Right cardiac atrium (tissue), 5 donors: ENCODE measurements at places on chromosomes 1 and 21. TPM values are rescaled to one million over a fixed set of nuclear protein-coding genes. Genes with fewer than 3 reads are reported as not detected.

Gene LCA5L
- total RNA-seq: 1.3 TPM

Gene GPR25
- not detected for total RNA-seq

Gene OR14C36
- total RNA-seq: not detected

Gene MMP23B
- 22.4 TPM for total RNA-seq

Gene PADI3
- not detected for total RNA-seq

Gene SLC25A34
- total RNA-seq: 4.4 TPM

Gene F3
- 21.1 TPM for total RNA-seq

Gene PGLYRP3
- total RNA-seq: not detected

Gene MEGF6
- 16.7 TPM for total RNA-seq

Gene ZBTB7B
- total RNA-seq: 50.7 TPM

Gene CACYBP
- total RNA-seq: 52.9 TPM

Gene SLC22A15
- 6.4 TPM for total RNA-seq

Gene FABP3
- 2,322 TPM for total RNA-seq

Gene CLIC6
- total RNA-seq: 13.7 TPM

Gene OTUD7B
- total RNA-seq: 26.9 TPM

Gene HRNR
- total RNA-seq: not detected
